ENCODE measurements at places on chromosomes 13 and 19.
A peak's percentile ranks its signal among the peaks of the same experiment; 100 is the strongest.

GRCh38 chr19:41935760-41936415, 7.6 kb upstream of the ERFL start:
- no peak for DNase-seq

DNA sequence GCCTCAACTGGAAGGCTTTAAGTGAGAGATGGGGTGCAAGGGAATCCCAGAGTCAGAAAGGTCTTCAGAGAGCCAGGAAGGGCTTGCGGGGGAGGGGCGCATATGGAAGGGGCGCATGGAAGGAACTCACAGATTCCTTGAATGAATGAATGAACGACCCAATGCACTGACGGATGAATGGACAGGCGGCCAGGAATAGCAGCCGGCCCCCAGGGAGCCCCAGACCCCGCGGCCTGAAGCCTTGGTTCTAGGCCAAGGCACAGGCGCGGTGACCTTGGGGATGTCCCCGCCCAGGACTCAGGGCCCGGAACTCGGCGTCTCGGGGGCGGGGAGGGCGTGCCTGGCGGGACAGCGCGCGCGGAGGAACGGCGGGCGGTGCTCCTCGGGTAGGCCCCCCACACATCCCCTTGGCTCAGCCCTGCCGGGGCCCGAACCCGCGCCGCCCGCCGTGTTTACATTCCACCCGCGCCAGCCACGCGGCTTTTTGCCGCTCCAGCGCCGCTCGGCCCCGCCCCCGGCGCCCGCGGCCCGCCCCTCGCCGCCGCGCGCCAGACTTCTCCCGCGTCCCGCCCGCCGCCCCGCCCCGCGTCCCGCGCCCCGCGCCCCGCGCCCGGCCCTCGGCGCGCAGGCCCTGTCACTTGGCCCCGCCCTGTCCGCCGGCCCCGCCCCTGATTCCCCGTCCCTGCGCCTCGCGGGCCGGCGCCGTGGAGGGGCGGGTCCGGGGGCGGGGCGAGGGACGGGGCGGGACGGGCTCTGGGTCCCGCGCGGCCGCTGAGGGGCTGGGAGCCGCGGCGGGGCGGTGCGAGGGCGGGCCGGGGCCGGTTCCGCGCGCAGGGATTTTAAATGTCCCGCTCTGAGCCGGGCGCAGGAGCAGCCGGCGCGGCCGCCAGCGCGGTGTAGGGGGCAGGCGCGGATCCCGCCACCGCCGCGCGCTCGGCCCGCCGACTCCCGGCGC, at the start of gene CCNE1:
CCNE1 (plus strand) TSS at position 867 of the 955 bp plus-strand sequence. CDS start 565 bp downstream, outside the sequence.
- peak; percentile 62 for DNase-seq

DNA sequence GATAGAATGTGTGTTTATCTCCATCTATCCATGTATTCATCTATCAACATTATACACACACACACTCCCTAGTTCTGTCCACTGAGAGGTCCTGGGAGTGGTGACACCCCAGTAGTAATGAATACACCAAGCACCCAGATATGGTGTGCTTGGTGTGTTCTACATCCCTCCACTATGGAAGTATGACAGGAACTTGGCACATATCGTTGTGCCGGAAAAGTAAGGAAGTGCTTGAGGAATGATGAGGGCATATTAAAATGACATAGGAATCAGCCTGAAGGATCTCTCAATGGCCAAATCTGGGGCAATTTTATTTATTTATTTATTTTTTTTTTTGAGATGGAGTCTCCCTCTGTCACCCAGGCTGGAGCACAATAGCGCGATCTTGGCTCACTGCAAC, 28.3 kb upstream of the FBXO17 start:
- DNase-seq, result no peak

GRCh38 chr13:49395451-49395865, 48.4 kb downstream of the CAB39L start:
- DNase-seq, result no peak

Measured in NCI-H2107 (cell line).